H4 (cell line): ENCODE measurements at places on chromosomes 2 and 18. TPM values are rescaled to one million over a fixed set of nuclear protein-coding genes. Genes with fewer than 3 reads are reported as not detected.

Gene FSIP2
- under 0.01 TPM in 2 replicates for total RNA-seq

Gene ZNF892
- total RNA-seq, result 0.70 and 2.0 TPM in 2 replicates

Gene TNS1
- total RNA-seq, result 0.45 and 0.74 TPM in 2 replicates

Gene TEKT4
- not detected in 2 replicates for total RNA-seq

Gene COLEC12
- 41.9 and 49.4 TPM in 2 replicates for total RNA-seq

Gene PLCD4
- total RNA-seq, result 0.29 and 1.3 TPM in 2 replicates

Gene MEIS1
- 3.4 and 3.6 TPM in 2 replicates for total RNA-seq

Gene ZNF385B
- total RNA-seq, result 0.14 and 1.3 TPM in 2 replicates

Gene OBSL1
- total RNA-seq, result 51.9 and 67.4 TPM in 2 replicates

Gene ALPI
- total RNA-seq, result not detected in 2 replicates

Gene SCN1A
- 0.04 TPM in 1 of 2 replicates, not detected in the other for total RNA-seq

Gene CCT4
- total RNA-seq, result 268 and 273 TPM in 2 replicates

Gene FKBP1B
- 0.58 TPM in 1 of 2 replicates, not detected in the other for total RNA-seq

Gene SERPINB3
- total RNA-seq, result not detected in 2 replicates

Gene ITPRID2
- total RNA-seq, result 68.5 and 95.2 TPM in 2 replicates

Gene CD302
- total RNA-seq, result 9.4 and 14.9 TPM in 2 replicates

Gene RNF149
- 8.4 and 9.0 TPM in 2 replicates for total RNA-seq

Gene TNFAIP6
- 1.5 and 5.6 TPM in 2 replicates for total RNA-seq

Gene OSR1
- 1.3 TPM in 2 replicates for total RNA-seq

Gene TXNL4A
- 144 and 146 TPM in 2 replicates for total RNA-seq

Gene MARCHF7
- total RNA-seq, result 63.9 and 68.2 TPM in 2 replicates

Gene EMILIN2
- 3.0 and 3.8 TPM in 2 replicates for total RNA-seq

Gene AKAIN1
- not detected in 2 replicates for total RNA-seq

Gene ABCB11
- total RNA-seq, result not detected in 2 replicates

Gene UGT1A3
- not detected in 2 replicates for total RNA-seq

Gene CCL20
- not detected in 2 replicates for total RNA-seq

Gene ABHD1
- 0.12 TPM in 1 of 2 replicates, not detected in the other for total RNA-seq

Gene MSH2
- total RNA-seq, result 38.0 and 44.1 TPM in 2 replicates

Gene DSC2
- 0.14 and 0.48 TPM in 2 replicates for total RNA-seq

Gene SPDYA
- total RNA-seq, result not detected in 2 replicates

Gene LIMS3
- total RNA-seq, result not detected in 2 replicates

Gene GAL3ST2
- not detected in 2 replicates for total RNA-seq

Gene LCT
- total RNA-seq, result 0.14 and 0.66 TPM in 2 replicates

Gene ERBB4
- total RNA-seq, result 0.04 and 0.33 TPM in 2 replicates

Gene COL3A1
- 70.4 and 74.5 TPM in 2 replicates for total RNA-seq

Gene COL4A4
- 0.17 and 0.18 TPM in 2 replicates for total RNA-seq

Gene DAPL1
- not detected in 2 replicates for total RNA-seq

Gene LOXL3
- 2.0 and 2.4 TPM in 2 replicates for total RNA-seq

Gene KCNIP3
- 4.3 and 6.1 TPM in 2 replicates for total RNA-seq

Gene ALKAL2
- total RNA-seq, result not detected in 2 replicates

Gene GNAL
- total RNA-seq, result 17.3 and 19.2 TPM in 2 replicates

Gene TPGS2
- 255 and 313 TPM in 2 replicates for total RNA-seq

Gene RNF152
- 4.7 and 4.8 TPM in 2 replicates for total RNA-seq

Gene CDK15
- total RNA-seq, result 8.0 and 9.2 TPM in 2 replicates

Gene CAPN13
- 0.10 TPM in 1 of 2 replicates, not detected in the other for total RNA-seq

Gene GALNT3
- total RNA-seq, result 0.23 TPM in 1 of 2 replicates, not detected in the other
